ENCODE measurements at places on chromosomes 16 and 17.

- DNase-seq = no peak
Measured at GRCh38 chr17:16937431-16937830, 34.5 kb downstream of the TNFRSF13B start.

- no peak for DNase-seq
Measured at GRCh38 chr16:23232806-23233205, 50.3 kb downstream of the SCNN1G start.

DNA sequence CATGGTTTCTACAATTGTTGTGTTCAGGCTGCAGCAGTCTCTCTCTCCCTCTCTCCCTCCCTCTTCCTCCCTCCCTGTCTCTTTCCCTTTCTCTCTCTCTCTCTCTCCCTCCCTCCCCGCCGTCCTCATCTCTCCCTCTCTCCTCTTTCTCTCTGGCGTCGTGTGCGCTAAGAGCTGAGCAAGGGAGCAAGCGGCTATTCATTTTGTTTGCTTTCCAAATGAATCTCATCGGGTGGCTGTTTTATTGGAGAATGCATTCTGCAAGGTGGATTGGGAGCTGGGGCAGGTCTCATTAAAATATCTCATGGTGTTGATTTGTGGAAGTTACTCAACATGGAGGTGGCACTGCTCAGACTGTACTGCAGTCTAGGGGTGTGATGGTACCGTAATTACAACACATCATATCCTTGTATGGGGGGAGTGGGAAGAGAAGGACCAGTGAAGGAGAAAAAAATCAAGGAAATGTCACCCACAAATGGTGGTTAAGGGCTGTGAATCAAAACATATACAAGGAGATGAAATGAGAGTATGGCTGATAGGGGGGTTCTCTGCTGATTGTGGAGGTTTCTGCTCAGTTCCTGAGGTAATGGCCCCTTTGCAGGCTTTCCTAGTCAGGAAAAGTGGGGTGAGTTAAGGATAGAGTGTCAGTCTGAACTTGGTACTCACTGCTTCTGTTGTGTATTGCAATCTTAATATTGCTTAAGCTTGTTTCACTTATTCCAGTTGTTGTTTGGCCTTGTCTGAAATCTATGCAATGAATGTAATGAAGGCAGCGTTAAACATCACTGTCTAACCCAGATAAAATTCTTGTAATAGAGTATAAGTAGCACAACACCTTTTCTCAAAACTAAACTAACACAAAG is 2.7 kb downstream of the MSL1 start:
- no peak for DNase-seq

- no peak for DNase-seq
Measured at GRCh38 chr17:4710693-4711634, 532 bp downstream of the ARRB2 start.

DNA sequence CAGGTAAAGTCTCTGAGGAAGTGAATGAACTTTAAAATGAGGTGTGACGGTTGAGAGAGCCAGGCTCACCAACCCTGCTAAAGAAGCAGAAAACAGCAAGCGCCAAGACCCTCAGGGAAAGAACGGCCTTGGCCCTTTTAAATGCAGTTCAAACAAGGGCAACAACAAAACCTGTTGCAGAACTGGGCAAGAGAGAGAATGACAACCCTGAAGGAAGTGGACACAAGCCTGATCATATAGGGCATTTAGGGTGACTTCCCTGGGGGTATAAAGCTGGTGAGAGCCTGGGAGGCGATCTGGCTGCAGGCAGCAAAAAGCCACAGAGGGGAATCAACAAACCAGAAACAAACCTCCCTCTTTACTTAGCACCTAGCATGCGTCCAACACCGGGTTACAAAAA is 1.0 kb downstream of the CPPED1 start:
- no peak for DNase-seq

- no peak for DNase-seq
Measured at GRCh38 chr16:651844-652243, 2.7 kb downstream of the WDR90 start.

- no peak for DNase-seq
Measured at GRCh38 chr17:67594115-67594880, 123.4 kb upstream of the NOL11 start.

- DNase-seq = no peak
Measured at GRCh38 chr17:7011942-7012254, 526 bp upstream of the RNASEK start.

GRCh38 chr17:5786510-5786875 is 202.2 kb upstream of the NLRP1 start:
- no peak for DNase-seq

DNA sequence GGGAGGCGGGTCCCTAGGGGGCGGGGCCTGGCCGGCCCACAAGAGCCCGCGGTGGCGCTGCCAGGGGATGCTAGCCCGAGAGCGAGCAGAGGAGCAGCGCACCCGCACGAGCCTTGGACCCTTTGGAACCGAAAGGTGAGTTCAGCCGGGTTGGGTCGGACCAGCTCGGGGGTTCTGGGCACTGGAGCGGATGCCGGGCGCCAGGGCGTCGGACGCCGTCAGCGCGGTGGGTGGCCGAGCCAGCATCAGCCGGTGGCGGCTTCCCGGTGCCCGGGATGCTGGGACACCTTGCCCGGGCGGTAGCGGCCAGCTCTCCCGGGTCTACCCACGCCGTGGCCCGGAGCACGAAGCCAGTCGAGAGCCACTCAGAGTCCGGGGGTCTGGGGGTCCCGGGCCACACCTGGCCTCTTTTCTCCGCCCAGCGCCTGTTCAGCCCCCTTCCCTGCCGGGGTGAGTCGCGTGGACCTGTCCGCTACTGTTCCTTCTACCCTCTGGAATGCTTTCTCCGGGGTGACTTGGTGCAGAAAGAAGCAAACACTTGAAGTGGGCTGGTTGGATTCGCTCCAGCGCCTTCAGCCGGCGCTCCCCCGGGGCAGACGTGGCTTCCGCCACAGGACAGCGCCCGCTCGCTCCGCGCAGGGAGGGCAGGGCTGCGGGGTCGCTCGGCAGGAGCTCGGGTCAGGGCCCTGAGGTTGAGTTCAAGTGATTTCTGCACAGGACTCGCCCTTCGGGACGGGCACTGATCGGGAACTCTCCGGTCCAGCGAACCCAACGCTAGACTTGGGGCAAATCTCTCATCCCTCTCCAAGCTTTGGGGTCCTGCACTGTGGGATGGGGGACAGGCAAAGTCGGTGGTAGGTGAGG is at the start of gene SCNN1G:
Gene SCNN1G (plus strand): TSS at position 67 of the 864 bp plus-strand sequence. CDS start 3,527 bp downstream, outside the sequence.
- DNase-seq = peak; percentile 6

- DNase-seq = no peak
Measured at GRCh38 chr16:84780544-84781376, 39.0 kb upstream of the CRISPLD2 start.

- DNase-seq = no peak
Measured at GRCh38 chr17:78433013-78433727, 54.7 kb downstream of the PGS1 start.

DNA sequence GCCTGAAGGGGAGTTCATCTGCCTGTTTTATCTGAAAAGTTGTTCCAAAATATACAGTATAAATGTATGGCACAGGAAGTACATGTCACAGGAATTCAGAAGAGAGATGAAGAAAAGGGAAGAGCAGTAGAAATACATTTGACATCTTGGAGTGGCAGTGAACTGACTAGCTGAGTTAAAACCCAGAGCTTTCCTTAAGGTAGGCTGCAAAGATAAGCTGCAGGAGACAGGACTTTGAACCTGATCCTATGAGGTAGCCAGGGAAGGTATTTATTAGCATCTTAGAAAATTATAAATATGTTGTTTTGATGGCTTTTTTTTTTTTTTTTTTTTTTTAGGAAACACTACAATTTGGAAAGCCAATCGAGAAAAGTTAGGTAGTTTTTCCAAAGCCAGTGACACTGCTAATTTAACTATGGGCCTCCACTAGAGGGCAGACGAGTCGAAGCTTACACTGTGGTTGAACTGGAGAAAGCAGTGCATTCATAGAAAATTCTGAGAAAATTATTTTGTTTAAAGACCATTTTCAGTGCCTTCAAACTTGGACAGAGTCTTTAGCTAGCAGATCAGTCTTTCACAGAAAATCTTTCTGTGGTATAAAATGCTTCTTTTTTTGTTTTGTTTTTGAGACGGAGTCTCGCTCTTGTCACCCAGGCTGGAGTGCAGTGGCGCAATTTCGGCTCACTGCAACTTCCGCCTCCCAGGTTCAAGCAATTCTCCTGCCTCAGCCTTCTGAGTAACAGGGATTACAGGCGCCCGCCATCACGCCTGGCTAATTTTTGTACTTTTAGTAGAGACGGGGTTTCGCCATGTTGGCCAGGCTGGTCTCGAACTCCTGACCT is 122.3 kb downstream of the SSH2 start:
- DNase-seq = peak; percentile 77

DNA sequence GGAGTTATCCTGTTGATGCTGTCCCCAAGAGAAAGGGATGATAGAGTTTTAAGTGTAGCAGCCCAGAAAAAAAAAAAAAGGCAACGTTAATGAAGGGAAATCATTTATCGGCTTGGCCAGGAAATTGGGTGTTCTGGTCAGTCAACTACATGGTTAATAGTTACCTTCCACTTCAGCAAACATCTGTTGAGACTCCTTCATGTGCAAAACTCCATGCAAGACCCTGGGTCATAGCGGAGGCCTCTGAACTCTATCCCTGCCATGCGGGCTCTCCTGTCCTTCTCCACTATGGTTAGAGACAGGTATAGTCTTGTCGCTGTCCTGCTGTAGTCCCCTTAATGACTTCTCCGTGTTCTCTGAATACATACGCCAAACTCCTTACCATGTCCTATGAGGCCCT is 3.5 kb upstream of the LYRM9 start:
- DNase-seq = no peak

DNA sequence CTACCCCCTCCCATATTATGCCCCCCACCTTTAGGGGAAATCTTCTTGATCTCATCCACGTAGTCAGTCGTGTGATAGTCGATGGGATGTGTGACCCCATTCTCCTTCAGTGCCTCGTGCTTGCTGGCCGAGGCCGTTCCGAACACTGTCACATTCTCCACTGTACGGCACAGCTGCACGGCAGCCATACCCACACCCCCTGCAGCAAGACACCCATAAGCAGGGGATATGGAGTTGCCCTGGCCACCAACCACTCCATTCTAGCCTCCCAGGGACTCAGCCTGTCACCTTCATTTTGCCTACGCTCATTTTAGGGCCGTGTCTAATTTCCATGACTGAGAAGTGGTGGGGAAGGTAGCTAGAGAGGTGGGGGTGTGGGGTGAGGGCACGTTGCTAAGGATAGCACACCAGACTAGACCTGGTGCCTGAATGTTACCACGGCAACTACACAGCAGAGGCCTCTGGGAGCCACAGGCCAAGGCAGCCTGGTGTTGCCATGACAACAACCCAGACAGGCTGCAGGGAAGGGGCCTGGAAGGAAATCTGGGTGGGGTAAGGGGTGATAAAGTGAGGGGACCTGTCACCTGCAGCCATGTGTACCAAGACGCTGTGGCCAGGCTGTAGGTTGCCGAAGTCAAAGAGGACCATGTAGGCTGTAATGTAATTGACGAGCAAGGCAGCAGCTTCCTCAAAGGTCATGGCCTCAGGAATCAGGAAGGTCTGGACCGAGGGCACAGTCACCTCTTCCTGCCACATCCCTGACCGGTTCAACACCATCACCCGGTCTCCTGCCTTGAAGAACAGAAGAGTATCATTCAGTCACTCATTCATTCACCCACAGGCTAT is 4.0 kb downstream of the VAT1 start:
- DNase-seq = peak; percentile 40

- DNase-seq = no peak
Measured at GRCh38 chr17:41308251-41308917, 725 bp downstream of the KRTAP16-1 start.

- no peak for DNase-seq
Measured at GRCh38 chr16:49757559-49758069, 98.3 kb downstream of the ZNF423 start.

DNA sequence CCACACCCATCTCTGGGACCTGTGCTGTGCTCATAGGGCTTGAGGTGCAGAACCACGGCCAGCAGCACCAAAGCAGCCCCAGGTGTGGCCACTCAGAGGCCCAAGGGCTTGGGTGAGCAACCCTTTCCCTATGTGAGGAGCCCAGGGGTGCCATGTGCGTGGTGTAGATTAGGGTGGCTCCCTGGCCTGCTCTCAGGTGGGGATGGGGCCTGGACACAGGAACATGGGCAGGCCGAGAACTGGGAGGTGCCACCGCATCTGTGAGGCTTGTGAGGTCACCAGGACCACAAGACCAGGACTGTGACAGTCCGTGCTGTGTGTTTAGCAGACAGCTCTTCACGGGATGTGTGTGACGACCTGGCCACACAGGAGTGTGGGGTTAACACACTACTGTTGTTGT is 103.5 kb upstream of the ZNF750 start:
- no peak for DNase-seq

DNA sequence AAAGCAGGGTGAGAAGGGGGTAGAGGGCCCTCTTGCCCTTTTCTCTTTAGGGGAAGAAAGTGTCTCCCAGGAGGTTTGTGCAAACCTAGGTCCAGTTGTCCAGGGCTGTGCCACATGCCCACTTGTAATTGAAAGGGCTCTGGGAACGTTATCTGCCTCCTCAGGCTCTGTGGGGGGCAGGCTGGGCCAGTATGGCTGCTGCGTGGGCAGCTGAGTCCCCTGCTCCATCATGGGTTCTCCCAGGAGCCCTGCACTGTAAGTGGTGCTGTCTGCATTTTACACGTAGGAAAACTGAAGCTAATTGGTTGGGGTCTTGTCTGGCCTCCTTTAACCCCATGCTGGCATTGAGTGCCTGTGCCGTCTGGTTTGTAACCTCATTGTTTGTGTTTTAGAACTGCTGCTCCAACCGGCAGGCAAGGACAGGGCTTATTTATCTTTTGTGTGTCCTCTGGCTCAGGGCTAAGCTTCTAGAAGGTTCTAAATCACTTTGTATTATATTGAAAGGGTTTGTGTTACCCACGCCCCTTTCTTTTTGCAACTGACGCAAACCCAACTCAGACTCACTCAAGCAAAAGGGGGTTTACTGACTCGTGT is 117.7 kb upstream of the CIBAR2 start:
- no peak for DNase-seq

DNA sequence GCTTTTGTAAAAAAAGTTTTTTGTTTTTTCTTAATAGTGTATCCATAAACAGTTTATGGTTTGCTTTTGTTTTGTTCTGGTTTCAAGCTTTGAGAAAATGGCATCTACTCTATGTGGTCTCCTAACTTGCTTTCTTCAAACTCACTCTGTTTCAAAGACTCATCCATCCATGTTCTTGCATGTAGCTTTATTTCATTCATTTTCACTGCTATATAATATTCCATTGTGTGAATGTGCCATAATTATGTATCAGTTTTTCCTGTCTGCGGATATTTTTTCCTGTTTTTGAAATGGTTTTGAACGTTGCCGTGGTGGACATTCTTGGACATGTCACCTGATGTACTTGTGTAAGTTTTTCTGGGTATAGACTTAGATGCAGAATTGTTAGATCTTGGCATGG is 39.1 kb downstream of the MGAT5B start:
- no peak for DNase-seq

Measured in neural crest cell (in vitro differentiated cells).